ENCODE measurements at places on chromosomes 2 and 18. TPM values are rescaled to one million over a fixed set of nuclear protein-coding genes. Genes with fewer than 3 reads are reported as not detected.

The GCG gene
- not detected for total RNA-seq

The ELOA2 gene
- not detected for total RNA-seq

The TMEM200C gene
- not detected for total RNA-seq

The STEAP3 gene
- total RNA-seq, result 32.3 TPM

GRCh38 chr2:109703077-109703476, 88.9 kb downstream of the SOWAHC start:
- H3K27ac ChIP-seq, result no peak overlapping the region
- H3K4me3 ChIP-seq, result no peak overlapping the region
- no peaks in the 10 kb centered on the region for H3K36me3 ChIP-seq
- H3K27me3 ChIP-seq, result no peaks in the 10 kb centered on the region
- peaks cover 42% of the 10 kb centered on the region for H3K4me1 ChIP-seq
- DNase-seq, result no peak

- H3K27ac ChIP-seq, result no peak within 1 kb of the TSS
- H3K36me3 ChIP-seq, result no peaks in the 10 kb centered on the region
- H3K4me1 ChIP-seq, result no peaks in the 10 kb centered on the region
- DNase-seq, result no peak
- peaks cover 29% of the 10 kb centered on the region for H3K27me3 ChIP-seq
Measured at GRCh38 chr2:20666304-20667150, at the start of gene GDF7. GDF7 (plus strand) TSS chr2:20667144; CDS start chr2:20667240, 96 bp downstream.

DNA sequence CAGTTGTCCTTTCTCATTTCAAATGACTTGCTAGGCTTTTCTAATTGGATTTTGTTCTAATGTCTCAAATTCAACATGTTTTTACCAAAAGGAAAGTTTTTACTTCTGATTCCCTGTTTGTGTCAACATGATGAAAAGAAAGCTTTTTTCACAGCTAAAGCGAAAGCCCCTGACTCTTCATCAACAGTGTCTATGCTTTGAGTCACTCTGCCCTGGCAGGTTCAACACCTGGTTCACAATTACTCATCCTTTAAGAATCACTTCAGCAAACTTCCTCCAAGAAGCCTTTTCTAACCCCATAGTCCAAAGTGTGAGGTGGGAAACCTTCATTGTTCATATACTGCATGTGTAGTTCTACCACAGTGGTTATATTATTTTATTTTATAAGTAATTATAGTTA, 7.6 kb upstream of the DSG2 start:
- DNase-seq, result no peak
- H3K27ac ChIP-seq, result peak overlapping the region; percentile 38
- H3K36me3 ChIP-seq, result no peaks in the 10 kb centered on the region
- peak overlapping the region; percentile 29 for H3K4me3 ChIP-seq
- no peaks in the 10 kb centered on the region for H3K27me3 ChIP-seq

- no peaks in the 10 kb centered on the region for H3K4me1 ChIP-seq
- no peak for DNase-seq
- H3K4me3 ChIP-seq, result no peak overlapping the region
- peaks cover 32% of the 10 kb centered on the region for H3K27me3 ChIP-seq
- no peaks in the 10 kb centered on the region for H3K36me3 ChIP-seq
- H3K27ac ChIP-seq, result no peak overlapping the region
Measured at GRCh38 chr18:25350489-25351251, 1.3 kb downstream of the ZNF521 start.

DNA sequence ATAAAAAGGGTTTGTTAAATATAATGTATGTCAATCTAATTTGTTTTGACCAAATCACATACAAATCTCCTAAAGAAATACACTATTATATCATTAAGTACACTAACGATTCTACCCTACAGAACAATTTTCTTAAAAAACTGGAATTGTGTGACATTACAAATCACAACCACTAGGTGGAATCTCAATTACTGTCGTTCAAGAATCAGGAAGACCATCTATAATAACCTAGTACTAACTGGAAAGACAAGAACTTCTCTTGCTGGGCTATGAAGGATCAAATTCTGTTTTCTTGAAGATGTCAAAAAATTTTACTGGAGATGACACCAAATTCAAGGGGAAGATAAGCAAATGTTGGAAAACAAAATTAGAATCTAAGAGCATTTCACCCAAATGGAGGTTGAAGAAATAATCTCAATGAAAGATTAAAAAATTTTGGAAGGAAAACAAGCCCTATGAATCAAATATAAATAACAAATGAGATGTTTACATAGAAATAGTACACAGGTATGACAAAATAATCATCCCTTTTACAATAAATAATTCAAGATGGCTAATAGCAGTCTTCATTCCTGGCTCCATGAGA, 110.9 kb downstream of the STK39 start:
- peak; percentile 46 for DNase-seq
- peak overlapping the region; percentile 1 for H3K27ac ChIP-seq
- no peak overlapping the region for H3K4me3 ChIP-seq
- 0 out of 2 replicates have a peak, but pooled peaks cover 3% of the 10 kb centered on the region for H3K36me3 ChIP-seq

DNA sequence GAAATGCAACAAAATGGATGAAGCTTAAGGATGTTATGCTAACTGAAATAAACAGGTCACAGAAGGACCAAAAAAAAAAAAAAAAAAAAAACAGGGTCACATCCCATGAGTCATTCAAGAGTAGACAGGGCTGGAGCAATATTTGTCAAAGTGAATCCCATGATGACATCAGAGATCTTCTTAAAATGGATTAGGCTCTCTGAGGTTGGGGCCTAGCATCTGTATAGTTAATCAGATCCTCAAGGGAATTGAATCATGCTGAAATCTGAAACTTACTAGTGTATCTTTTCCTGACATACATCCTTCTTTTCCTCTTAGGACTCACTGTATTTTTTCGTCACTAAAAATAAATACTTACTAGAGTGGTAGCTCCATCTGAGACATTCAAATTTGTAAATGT, 380.6 kb upstream of the NXPH2 start:
- H3K36me3 ChIP-seq, result no peaks in the 10 kb centered on the region
- no peak overlapping the region for H3K4me3 ChIP-seq
- no peak overlapping the region for H3K27ac ChIP-seq
- H3K4me1 ChIP-seq, result no peaks in the 10 kb centered on the region

DNA sequence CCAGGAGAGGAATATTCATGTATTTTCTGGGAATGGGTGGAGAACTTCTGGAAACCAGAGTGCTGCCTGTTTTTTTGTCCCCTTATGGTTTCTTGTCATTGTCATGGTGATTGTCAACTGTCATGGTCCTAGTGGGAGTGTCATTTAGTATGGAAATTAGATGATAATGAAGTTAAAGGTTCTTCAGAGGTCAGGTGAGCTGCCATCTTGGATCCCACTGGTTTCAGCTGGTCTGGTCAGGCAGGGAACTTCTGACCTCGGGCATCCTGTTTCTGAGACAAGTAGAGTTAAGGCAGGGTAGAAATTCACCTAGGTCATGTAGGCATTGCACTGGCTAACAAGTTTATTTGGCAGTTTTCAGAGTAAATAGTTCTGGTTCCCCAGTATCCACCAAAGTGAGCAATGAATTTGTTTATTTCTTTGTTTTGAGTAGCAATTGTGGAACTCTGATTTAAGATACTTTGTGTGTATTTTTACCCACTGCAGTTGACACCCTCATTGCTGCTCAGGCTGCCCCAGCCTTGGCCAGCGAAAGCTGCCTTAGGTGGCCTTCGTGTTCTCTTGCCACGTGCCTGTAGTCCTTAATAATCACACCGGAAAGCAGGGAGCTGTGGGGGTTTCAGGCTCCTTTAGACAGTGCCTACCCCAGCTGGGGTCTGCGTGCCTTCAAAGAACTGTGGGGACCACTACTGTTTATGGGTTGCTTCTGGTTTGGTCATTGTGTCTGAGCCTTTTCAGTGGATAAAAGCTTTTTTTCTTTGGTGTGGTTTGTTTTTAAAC, 48.7 kb downstream of the NCK2 start:
- H3K36me3 ChIP-seq, result no peaks in the 10 kb centered on the region
- no peak overlapping the region for H3K4me3 ChIP-seq
- H3K27ac ChIP-seq, result no peak overlapping the region
- no peaks in the 10 kb centered on the region for H3K27me3 ChIP-seq
- no peak for DNase-seq

GRCh38 chr2:100800915-100801314, 19.0 kb upstream of the NPAS2 start:
- no peaks in the 10 kb centered on the region for H3K36me3 ChIP-seq
- no peaks in the 10 kb centered on the region for H3K27me3 ChIP-seq
- no peaks in the 10 kb centered on the region for H3K4me1 ChIP-seq
- no peak for DNase-seq

- H3K27me3 ChIP-seq, result peaks cover 19% of the 10 kb centered on the region
- no peak for DNase-seq
- H3K4me3 ChIP-seq, result no peak overlapping the region
- H3K36me3 ChIP-seq, result no peaks in the 10 kb centered on the region
Measured at GRCh38 chr2:216911886-216912285, 52.0 kb upstream of the TNP1 start.

- no peak for DNase-seq
- H3K36me3 ChIP-seq, result no peaks in the 10 kb centered on the region
- no peak overlapping the region for H3K27ac ChIP-seq
- no peak overlapping the region for H3K4me3 ChIP-seq
- no peaks in the 10 kb centered on the region for H3K27me3 ChIP-seq
Measured at GRCh38 chr18:76351961-76352581, 143.0 kb downstream of the ZNF516 start.
